ENCODE measurements at places on chromosomes 3 and 15. TPM values are rescaled to one million over a fixed set of nuclear protein-coding genes. Genes with fewer than 3 reads are reported as not detected.

Gene GCHFR
- 5.5 TPM for total RNA-seq

Gene ETFA
- total RNA-seq, result 108 TPM

Gene ACSBG1
- total RNA-seq, result not detected

Gene DLEC1
- 0.54 TPM for total RNA-seq

Gene QARS1
- 338 TPM for total RNA-seq

Gene GPR27
- total RNA-seq, result 0.65 TPM

Gene PPP2R3A
- total RNA-seq, result 32.2 TPM

Gene ARHGAP11A
- 23.5 TPM for total RNA-seq

Gene SELENOT
- total RNA-seq, result 172 TPM

Data from articular chondrocyte of knee joint (primary cell).